ENCODE measurements at places on chromosomes 16 and 17. TPM values are rescaled to one million over a fixed set of nuclear protein-coding genes. Genes with fewer than 3 reads are reported as not detected.

PLCG2 gene
- 48.0 TPM for polyA plus RNA-seq

SDR42E2 gene
- polyA plus RNA-seq = 0.10 TPM

CES2 gene
- 48.5 TPM for polyA plus RNA-seq

C16orf96 gene
- 0.21 TPM for polyA plus RNA-seq

CES4A gene
- polyA plus RNA-seq = 10.7 TPM

- no peak for DNase-seq
These were observed 244.7 kb downstream of the RBFOX3 start for GRCh38 chr17:79365836-79366770.

DNA sequence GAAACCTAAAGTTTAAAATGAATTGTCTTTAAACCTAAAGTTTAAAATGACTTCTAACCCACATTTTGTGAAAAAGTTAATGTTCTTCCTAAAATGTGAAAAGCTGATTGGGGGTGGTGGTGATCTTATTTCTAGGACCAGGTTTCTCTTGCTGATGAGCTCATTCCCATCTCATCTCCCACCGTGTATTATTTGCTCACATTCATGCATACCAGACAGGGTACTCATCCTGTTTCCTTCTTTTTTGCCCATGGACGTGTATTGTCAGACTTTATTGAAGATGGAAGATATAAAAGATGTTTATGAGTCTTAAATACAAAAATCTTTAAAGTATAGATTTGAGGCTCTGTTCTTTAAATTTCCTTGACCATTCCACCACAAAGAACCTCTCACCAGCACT is 70.1 kb upstream of the MPHOSPH6 start:
- DNase-seq = no peak

- no peak for DNase-seq
These were observed 87.8 kb downstream of the ZFHX3 start for GRCh38 chr16:72960101-72960500.

DNA sequence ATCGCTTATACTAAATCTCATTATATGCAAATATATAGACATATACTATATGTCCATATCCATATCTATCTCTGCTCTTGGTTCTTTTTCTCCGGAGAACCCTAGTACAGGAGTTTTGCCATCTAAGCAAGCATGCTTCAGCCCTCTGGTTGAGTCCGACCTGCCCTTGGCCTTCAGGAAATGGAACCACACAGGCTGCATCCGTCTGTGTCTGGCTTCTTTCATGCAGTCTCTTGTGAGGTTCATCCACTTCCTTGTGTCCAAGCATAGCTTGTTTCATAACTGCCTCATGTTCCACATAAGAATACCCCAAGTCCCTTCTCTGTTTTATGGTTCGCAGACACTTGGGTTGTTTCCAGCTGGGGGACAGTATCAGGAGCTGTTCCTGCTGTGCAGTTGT is 16.8 kb downstream of the SNX20 start:
- no peak for DNase-seq

DNA sequence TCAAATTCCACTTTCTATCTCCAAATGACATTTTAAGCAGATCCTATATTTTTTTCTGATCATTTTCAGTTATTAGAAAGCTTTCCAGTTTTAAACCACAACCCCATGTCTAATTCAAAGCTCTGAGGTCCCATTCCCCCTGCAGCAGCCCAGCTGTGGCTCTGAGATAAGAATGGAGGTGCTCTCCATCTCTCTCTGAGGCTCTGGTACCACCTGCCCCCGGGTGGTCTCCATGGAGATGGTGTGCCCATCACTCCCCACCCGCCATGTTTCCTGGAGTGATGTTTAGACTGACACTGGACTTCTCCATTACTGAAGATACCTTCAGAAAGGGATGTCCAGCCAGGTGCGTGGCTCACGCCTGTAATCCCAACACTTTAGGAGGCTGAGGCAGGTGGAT is 68.1 kb upstream of the SEC14L1 start:
- DNase-seq = no peak

DNA sequence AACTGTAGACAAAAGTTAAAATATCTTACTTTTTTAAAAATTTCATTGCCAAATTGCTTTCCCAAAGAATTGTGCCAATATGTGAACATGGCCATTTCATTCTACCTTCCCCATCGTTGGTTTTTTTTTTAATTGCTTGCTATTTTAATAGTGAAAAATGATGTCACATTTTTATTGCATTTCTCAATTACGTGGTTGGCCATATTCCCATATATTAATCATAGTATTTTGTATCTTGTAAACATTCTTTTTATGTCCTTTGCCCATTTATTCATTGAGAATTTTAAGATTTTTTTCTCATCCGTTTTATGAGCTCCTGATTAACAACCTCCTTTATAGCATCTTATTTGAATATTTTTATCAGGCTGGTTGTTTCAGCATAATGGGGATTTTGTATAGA is 7.2 kb downstream of the OMG start:
- DNase-seq = no peak

All from left renal pelvis (tissue), 4 donors.